ENCODE measurements at places on chromosomes 2 and 18.

DNA sequence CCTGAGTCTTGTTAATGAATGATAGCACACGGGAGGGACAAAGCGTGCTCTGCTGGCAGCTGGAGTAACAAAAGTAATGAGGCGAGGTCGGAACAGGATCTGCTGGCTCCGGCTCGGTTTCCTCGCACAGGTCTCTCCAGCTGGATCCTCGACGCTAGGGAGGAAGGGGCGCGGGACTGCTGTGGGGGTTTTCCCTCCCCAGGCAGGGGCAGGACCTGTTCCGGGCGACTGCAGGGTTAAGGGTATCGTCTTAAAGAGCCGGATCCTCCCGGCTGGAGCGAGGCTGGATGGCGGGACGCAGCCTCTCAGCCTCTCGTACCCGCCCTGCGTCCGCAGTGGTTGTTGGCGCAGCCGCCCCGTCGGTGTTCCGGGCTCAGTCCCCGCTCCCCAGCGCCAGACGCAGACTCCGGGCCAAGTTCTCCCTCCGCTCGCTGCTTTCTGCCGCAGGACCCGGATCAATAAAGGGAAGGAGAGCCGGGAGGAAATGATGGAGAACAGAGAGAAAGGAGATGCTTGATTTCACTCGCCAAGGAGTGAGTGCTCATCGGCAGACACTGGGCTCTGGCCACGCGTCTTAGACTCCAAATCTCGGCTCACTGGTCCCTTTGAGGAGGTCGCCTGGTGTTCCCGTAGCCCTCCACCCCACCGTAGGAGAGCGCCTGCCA is 1.1 kb upstream of the LIPG start:
- DNase-seq: no peak

GRCh38 chr2:45988879-45989278 is 308.3 kb upstream of the EPAS1 start:
- no peak for DNase-seq

GRCh38 chr2:66443979-66444861 is 9.3 kb downstream of the MEIS1 start:
- no peak for DNase-seq

DNA sequence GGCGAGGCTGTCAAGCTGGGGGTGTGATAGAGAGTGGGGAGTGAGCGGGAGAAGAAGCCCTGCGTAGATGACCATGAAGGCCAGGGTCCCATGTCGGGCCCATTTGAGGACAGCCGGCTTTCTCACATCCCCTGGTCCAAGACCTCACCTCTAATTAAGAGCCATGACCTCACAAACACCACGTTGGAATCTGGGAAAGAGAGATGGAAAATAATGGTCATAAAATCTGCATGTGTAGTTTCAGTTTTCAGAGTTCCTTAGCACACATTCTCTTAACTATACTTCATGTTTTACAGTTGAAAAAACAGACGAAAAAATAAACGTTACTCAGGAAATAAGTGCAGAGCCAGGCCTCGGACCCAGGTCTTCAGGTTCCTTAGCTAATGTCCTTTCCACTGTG is 244.8 kb upstream of the SIX2 start:
- no peak for DNase-seq

DNA sequence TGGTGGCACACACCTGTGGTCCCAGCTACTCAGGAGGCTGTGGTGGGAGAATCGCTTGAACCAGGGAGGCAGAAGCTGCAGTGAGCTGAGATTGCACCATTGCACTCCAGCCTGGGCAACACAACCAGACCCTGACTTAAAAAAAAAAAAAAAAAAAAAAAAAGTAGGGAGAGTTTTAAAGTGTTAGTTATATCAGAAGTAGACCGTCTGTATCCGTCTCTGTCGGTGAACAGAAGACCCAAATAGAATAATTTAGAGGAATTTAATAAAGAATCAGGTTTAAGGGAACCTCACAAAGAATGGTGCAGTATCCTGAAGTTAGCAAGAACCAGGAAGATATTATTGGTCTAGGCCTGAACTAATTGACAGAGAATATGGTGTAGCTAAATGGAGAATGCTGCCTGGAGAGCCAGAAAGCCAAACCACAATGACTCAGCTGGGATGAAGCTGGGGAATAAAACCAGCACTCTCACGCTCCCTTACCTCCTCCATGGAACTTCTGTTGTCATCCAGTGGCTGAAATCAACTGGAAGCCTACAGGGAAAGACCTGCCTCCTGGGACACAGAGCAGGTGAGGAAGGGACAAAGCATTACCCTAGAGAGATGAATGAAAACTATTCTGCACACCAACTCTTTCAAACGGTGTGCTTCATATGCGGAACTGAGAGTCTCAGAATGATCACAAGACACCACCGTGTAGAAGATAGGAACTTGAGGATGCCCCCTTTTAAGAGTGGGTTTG is 39.1 kb upstream of the PLEKHM3 start:
- DNase-seq: no peak

DNA sequence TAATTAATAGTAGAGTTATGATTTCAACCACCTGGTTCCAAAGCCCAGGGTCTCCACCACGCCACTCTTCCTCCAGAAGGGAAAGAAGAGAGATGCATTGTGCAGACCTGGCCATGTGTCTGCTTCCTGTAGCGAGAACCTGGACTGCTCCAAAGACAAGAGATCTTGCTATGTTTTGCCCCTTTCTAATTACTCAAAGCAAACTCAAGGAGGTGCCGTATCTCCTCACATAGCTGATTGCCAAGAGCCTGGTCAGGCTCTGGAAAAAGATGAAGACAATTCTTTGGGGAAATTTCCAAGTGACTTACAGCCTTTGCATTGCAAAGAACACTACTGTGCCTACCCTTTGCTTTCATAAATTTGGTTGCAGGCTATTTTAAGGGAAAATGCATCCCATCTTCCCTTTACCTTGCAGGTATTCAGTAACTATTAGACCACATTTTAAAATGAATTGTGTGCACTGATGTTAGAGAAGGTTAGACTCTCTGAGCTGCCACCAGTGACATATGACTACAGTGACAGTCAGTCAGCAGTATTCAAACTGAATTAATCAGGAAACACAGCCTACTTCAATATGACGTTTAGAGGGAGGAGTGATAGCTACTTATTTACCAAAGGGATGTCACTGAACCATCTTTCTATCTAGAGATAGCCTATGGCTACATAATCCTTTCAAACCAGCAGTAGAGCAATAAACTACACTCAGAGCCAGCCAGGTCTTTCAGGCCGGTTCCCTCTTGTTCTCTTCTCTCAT is 842.1 kb upstream of the FANCL start:
- DNase-seq: no peak

DNA sequence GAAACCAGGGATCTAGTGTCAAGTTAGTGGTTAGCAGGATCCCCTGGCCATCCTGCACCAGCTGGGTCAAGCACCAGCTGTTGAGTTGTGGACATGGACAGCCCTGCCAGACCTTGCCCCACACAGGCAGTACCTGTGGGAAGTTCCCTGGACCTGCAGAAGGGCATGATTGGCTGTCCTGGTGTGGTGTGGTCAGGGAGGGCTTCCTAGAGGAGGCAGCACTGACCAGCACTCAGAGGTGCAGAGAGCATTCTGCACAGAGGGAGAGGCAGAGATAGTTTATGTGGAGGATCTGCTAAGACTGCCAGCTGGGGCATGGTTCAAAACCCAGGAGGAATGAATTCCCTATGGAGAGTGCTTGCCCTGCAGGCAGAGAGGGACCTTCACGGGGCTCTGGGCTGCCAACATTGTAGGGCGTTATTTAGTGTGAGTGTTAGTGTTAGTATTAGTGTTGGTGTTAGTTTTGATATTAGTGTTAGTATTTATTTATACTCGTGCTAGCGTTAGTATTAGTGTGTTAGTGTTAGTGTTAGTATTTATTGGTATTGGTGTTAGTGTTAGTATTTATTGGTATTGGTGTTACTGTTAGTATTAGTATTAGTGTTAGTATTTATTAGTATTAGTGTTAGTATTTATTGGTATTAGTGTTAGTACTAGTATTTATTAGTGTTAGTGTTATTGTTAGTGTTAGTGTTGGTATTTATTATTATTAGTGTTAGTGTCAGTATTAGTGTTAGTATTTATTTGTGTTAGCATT is 31.9 kb downstream of the TWIST2 start:
- DNase-seq: no peak

GRCh38 chr18:76621226-76621625 is 126.2 kb upstream of the ZNF516 start:
- DNase-seq: no peak

GRCh38 chr2:193446967-193447366 is 1252.2 kb upstream of the TMEFF2 start:
- DNase-seq: no peak

GRCh38 chr2:119263025-119263424 is 39.4 kb downstream of the STEAP3 start:
- DNase-seq: no peak

DNA sequence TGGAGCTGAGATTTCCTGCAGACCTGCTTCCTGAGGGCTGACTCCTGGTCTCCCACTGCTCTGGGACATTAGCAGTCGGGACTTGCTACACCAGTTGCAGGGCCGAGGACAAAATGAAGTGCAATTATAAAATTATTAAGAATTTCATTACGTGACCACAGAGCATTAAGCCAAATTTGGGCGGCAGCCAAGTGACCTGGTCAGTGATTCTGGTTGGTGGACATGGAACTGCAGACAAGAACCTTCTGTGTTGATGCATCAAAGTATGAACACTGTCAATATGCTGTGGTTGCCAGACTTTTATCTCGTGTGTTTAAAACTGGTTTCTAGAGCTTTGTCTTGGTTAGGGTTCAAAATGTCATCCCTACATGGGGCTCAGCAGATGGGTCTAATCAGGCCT is 24.8 kb downstream of the SH3RF3 start:
- no peak for DNase-seq

- no peak for DNase-seq
These were observed 454.5 kb downstream of the FBXO15 start for GRCh38 chr18:73693091-73693490.

DNA sequence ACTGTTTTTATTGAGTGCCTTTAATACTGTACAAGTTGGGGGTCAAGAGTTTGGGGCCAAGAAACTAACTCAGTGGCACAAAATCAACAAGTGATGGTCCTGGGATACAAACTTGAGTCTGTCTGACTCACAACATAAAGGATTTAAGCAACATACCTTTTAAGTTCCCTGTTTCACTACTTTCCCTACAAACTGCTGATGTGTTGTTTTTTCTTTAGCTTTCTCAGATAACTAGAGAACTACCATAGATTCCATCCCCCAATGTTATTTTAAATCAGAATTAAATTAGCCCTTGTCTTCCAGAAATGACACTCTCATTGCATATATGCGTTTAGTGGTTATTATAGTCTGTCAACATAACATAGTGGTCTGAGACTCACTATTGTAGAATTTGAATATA is 58.1 kb upstream of the TTC21B start:
- no peak for DNase-seq

DNA sequence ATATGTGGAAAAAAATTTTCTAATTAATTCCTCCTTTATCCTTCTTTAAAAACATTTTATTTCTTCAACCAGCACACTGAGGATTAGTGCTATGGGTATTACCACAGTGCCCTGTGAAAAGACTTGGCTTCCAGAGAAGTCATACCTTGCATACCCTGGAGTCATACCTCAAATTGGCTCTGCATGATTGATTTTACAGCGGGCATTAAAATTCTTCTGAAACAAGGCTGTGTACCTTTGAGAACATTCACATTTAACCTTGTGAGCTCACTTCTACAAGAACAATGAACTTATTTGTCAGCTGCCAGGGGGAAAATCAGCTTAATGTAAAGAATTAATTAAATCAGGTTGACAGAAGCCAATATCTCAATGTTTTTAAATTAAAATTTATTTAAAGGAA is 44.6 kb downstream of the SLC35F5 start:
- no peak for DNase-seq

- DNase-seq: no peak
These were observed 375.4 kb upstream of the ACVR2A start for GRCh38 chr2:147469471-147469870.

GRCh38 chr18:31439807-31440325 is 7.7 kb upstream of the DSG3 start:
- no peak for DNase-seq

- DNase-seq: no peak
These were observed 51.7 kb downstream of the CABYR start for GRCh38 chr18:24190590-24190989.

- no peak for DNase-seq
These were observed 818 bp downstream of the ITGB1BP1 start for GRCh38 chr2:9422321-9423099.

DNA sequence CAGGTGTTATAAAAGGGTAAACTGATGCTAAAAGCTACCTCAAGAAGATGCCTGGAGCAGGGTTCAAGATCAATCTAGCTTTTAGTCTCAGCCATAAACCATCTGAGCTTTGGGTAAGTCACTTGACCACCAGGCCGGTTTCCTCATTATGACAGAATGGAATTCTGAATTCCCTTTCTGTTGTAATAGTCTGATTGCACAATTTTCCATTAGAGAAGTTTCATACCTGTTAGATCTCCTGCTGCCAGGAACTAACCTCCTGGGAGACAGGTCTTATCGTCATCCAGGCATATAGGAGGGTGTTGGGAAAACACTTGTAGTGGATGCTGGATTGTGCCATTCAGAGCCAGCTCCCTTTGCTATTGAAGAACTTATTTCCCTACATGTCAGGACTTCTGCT is 272.5 kb downstream of the TDRD15 start:
- no peak for DNase-seq

GRCh38 chr2:125167820-125168219 is 1142.7 kb downstream of the CNTNAP5 start:
- DNase-seq: no peak

DNA sequence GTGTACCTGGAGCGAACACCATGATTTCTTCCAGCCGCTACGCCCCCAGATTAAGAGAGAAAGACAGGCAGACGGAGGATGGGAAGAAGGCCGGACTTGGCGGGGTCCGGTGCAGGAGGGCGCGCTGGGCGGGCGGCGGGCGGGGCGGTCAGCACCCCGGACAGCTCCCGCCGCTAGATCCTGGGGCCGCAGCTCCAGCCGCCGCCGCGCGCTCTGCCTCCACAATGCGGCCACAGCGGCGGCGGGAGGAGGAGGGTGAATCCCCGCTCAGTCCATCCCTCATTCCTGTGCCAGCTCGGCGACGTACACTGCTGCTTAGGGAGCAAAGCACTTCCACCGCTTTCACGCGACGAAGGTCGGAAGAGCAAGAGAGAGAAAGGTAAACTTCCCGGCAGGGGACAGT is at the start of gene AKAIN1:
Gene AKAIN1 (minus strand): TSS at position 226 of the 403 bp plus-strand sequence. CDS start 204 bp downstream, at position 22.
- DNase-seq: no peak

- no peak for DNase-seq
These were observed 702.2 kb downstream of the ERBB4 start for GRCh38 chr2:211836409-211836808.

GRCh38 chr2:174580951-174581350 is 16.7 kb downstream of the WIPF1 start:
- DNase-seq: no peak

DNA sequence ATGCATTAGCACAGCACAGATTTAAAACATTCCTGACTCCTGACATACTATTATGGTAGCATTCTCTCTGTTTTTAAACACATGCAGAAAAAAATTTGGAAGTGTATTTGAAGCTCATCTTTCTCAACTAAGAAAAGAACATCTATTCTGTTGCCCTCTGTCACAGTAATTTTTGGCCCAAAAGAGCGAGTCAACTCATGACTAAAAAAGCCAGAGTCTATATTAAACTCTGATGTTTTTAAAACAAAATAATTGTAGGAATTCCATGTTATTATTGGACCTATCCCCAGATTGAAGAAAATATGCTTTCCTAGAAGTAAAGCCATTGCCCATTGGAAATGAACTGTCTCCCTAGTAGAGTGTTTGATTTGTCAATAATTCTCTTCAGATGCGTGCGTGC is 96.7 kb downstream of the CRIM1 start:
- no peak for DNase-seq
